ENCODE measurements at places on chromosomes 16 and 17.

GRCh38 chr17:18191236-18191667, 7.6 kb downstream of the ALKBH5 start:
- DNase-seq = no peak

GRCh38 chr17:19370493-19370960, 7.8 kb upstream of the MAPK7 start:
- no peak for DNase-seq

DNA sequence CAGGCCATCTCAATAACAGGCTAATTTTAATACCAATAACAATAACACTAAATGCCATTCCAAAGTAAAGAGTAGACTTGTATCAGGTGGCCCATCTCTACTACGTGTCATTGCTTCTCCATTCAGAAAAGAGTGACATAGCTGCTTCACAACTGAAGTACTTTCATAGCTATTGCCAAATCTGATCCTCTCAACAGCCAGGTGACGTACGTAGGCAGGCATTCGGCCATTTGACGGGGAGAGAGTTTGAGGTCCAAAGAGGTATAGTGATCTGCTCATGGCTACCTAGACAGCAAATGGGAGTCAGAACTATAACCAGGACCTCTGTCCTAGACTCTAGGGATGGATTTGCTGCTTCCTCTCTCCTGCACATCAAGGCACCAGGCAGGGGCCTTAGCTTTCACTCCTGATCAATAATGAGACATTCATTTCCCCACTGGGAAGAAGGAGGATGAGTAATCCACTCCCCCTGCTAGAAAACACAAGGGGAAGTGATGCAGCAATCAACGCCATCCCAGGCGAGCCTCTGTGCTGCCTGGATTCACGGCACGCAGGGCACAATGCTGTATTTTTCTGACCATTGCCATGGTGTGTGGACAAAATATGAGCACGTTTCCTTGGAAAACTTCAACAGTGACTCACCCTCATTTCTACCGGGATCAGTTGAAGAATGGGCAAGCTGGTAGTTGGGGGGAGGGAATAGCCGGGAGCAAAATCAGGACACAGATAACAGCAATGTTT, 80.9 kb downstream of the SPACA3 start:
- DNase-seq = no peak

GRCh38 chr17:55598495-55598894, 87.2 kb upstream of the SMIM36 start:
- no peak for DNase-seq

- no peak for DNase-seq
These were observed 22.5 kb upstream of the MEAK7 start for GRCh38 chr16:84526794-84527531.

DNA sequence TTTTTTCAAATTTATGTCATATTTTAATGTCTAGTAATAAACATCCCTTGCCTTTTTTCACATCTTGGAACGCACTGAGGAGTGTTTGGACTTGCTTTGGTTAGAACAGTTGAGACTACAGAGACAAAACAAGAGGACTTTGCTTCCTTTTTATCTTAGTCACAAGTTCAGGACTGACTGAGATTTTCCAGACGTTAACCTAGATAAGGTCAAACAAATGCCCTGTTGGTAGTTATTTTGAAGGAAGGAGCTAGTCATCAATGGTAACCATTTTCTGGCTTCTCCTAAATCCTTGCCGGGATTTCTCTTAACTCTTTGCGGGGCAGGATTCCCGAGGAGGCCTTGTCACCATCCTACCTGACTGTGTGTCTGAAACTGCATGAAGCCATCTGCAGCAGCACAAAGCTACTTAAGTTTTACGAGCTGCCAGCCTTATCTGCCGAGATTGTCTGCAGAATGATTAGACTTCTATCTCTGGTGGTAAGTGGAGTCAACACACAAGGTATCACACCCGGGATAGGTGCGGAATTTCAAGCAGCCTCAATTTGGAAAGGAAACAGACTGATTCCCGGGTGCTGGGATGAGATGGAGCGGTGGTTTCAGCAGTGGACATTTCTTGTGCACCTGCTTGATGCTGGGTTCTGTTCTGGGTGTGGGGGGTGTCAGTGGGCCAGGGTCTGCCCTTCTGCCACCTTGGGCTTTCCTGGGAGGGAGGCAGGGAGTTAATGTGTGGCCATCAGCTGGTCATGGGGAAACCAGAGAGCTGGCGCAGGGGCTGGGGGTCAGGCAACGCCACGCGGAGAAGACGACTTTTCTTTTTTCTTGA, 48.3 kb downstream of the RNF213 start:
- DNase-seq = no peak

- DNase-seq = no peak
These were observed 21.3 kb downstream of the C16orf95 start for GRCh38 chr16:87295661-87296531.

DNA sequence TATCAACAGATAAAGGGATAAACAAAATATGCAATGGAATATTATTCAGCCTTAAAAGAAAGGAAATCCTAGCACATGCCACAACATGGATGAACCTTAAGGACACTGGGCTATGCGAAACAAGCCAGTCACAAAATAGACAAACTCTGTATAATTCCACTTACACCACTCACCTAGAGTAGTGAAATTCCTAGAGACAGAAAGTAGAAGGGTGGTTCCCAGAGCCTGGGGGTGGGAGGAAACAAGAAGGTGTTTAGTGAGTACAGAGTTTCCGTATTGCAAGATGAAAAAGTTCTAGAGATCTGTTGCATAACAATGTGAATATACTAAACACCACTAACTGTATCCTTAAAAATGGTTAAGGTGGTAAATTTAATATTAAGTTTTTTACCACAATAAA, 10.0 kb downstream of the SPOP start:
- DNase-seq = no peak

GRCh38 chr17:18261146-18261515, 669 bp downstream of the MIEF2 start:
- peak; percentile 28 for DNase-seq

- no peak for DNase-seq
These were observed 44.1 kb upstream of the SEC14L1 start for GRCh38 chr17:77096570-77097214.

- no peak for DNase-seq
These were observed 11.1 kb downstream of the XYLT2 start for GRCh38 chr17:50356892-50357510.

- no peak for DNase-seq
These were observed at the start of gene KRTAP4-6 for GRCh38 chr17:41140360-41141131. KRTAP4-6 (minus strand) TSS chr17:41140544; CDS start chr17:41140487, 57 bp downstream.

DNA sequence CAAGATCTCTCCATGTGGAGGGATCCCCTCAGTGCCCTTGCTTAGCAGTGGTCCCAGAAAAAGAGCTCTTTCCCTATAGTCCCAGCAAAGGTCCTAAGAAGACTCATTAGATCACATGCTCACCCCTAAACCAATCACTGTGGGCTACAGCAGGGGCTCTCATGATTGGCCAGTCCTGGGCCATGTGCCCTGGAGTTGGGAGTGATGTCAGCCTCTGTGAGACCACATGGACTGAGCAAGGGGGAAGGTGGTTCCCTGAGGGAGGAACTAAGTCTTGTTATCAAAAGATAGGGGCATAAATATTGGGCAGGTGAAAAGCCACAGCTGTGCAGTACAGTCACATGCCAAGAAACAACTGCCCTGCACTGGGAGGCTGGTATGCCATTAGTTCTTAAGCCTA, 51.3 kb downstream of the SCNN1B start:
- no peak for DNase-seq

DNA sequence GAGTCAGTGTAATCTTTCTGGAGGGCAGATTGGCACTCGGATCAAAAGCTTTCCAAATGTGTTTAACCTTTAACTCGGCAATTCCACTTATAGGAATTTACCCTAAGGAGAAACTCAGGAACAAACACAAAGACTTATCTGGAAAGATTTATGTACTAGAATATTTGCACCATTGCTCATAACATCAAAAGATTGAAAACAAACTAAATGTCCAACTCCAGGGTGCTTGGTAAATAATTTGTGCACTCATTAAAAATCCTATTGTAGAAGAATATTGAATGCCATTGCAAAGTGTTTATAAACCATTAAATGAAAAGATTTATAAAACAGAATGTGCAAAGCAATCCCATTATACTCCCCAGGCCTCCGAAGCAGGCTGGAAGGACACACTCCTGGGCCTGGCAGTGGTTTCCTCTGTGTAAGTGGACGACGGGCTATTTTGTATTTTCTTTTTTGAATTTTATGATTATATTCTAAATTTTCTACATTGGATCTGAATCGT, 18.7 kb upstream of the RBFOX3 start:
- DNase-seq = no peak

DNA sequence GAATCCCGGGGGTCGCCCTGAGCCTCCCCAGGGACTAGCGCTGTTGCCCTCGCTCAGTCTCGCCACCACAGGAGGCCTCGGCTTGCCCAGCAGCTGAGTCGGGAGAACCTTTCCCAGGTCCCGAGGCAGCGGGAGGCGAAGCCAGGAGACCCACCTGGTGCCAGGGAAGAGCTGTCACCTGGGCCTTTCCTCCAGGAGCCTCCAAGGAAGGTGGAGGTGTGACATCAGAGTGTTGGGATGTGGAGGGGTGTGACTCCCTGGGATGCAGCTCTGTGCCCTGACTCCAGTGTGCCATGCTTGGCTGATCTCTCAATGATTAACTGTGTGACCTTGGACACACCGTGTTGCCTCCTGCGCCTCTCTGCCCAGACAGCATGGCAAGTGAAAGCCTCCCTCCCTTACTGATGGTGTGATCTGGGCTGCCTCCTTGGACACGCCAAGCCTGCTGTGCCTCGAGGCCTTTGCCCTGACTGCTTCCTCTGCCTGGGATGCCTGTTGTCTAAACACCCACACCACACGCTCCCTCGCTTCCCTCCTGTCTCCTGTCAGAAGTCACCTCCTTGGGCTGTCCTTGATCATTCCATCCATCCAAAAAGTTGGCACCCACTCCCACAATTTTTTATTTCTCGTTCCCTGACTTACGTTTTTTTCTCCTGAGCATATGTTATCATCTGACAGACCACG, 88.0 kb downstream of the CMIP start:
- DNase-seq = no peak

DNA sequence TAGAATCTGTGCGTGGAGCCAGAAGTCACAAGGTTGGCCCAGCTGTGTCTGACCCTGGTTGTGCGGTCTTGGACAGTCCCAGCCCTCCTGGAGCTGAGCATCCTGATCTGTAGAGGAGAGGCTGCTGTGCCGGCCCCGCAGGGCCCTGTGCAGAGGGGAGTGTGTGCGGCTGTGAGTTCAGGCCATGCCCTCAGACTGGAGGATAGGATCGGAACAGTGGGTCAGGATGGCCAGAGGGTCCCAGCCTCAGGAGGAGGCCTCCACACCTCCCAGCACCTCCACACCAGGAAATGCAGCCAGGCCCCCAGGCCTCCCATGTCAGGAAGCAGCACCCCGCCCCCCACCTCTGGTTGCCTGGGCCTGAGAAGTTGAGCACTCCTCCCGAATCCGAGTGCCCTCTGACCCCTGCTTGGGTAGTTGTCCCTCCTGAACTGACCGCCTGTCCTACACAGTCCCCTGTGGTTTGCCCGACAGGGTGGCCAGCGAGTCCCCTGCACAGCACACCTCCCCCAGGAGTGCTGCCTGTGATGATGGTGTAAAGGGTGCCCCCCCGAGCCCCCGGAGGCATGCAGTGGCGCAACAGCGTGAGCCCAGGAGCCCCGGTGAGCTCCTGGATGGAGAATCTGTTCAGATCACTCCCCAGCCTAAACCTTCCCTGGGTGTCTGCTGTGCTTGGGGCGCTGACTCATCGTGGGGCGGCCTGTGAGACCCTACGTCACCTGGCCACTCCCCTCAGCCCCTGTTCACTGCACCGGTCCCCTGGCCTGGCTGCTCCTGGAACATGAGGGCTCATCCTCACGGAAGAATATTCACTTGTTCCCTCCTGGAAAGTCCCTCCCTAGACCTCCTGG, 285.2 kb downstream of the SEC14L1 start:
- DNase-seq = no peak

DNA sequence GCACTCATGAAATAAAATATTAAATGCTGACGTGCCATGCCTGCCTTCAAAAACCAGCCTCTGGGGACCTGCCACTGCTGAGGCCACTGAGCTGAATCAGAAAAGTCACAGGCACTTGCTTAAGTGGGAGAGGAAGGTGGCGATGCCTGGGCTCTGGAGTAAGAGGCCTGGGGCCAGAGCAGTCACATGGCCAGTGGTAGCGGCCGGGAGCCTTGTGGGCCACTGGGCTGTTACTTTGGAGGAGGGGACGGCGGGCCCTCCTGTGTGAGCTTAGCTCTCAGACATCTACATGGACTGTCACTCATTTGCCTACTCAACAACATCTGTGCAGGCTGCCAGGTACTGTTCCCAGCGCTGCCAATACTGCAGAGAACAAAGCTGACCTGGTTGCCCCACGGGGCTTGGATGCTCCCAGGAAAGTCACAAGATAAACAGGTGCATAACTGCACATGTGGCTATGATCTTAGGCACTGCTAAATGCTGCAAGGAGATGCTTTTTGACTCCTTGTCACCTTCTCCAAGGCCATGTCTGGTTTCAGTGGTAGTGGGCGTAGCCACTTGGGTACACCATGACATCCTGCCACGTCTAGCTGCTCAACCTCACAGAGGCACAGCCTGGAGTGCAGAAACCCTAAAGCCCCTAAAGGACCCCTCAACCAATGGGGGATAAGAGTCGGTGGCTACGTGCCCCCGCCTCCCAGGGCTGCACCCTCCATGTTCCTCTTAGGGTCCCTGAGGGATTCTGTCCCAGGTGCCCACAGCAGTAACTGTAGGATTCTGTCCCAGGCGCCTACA, 11.6 kb downstream of the COTL1 start:
- no peak for DNase-seq

GRCh38 chr17:4134721-4135120, 8.1 kb downstream of the ZZEF1 start:
- no peak for DNase-seq

DNA sequence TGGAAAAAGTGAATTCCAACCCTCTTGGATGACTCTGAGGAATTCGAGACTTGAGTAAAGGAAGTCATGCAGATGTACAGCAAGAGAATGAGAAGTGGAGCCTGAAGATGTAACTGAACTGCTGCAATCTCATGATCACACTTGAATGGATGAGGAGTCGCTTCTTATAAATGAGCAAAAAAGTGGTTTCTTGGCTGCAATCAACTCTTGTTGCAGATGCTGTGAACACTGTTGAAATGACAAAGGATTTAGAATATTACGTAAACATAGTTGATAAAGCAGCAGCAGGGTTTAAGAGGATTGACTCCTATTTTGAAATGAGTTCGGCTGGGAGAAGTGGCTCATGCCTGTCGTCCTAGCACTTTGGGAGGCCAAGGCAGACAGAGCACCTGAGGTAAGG, 25.5 kb downstream of the ASPA start:
- DNase-seq = no peak

- no peak for DNase-seq
These were observed 174.4 kb downstream of the CPPED1 start for GRCh38 chr16:12629271-12629670.

DNA sequence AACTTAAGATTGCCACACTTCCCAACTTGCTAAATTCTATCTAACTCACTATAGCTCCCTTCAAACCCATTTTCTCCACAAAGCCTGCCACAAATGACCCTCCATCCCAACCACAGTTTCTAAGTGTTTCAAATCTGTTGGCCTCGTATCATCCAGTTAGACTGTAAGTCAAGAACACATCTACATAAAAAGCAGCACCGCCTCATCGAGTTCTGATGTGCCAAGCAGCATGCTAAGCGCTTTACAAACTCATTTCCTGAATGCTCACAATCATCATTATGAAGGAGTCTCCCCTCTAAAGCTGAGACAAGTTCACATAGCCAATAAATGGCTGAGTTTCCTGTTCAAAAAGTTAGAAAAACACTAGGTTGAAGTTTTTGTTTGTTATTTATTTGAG, 9.2 kb upstream of the ANKFY1 start:
- DNase-seq = no peak

All from stimulated activated CD4-positive, alpha-beta T cell treated with anti-CD3 and anti-CD28 coated beads, Interleukin-12 subunit alpha, Interleukin-12 subunit beta, amount 100 ng/mL, for 4 hours (primary cell).